Renal cortex interstitium (tissue), 15 donors: ENCODE measurements at places on chromosomes 6 and 20. TPM values are rescaled to one million over a fixed set of nuclear protein-coding genes. Genes with fewer than 3 reads are reported as not detected.
A peak's percentile ranks its signal among the peaks of the same experiment; 100 is the strongest.

- no peak for DNase-seq
Observed at GRCh38 chr6:73798592-73798991, 102.6 kb downstream of the CD109 start.

- no peak for DNase-seq
Observed at GRCh38 chr6:152117156-152118133, 310.0 kb downstream of the ESR1 start.

GRCh38 chr6:42010185-42010891 is 40.0 kb upstream of the TAF8 start:
- DNase-seq: peak; percentile 29

DNA sequence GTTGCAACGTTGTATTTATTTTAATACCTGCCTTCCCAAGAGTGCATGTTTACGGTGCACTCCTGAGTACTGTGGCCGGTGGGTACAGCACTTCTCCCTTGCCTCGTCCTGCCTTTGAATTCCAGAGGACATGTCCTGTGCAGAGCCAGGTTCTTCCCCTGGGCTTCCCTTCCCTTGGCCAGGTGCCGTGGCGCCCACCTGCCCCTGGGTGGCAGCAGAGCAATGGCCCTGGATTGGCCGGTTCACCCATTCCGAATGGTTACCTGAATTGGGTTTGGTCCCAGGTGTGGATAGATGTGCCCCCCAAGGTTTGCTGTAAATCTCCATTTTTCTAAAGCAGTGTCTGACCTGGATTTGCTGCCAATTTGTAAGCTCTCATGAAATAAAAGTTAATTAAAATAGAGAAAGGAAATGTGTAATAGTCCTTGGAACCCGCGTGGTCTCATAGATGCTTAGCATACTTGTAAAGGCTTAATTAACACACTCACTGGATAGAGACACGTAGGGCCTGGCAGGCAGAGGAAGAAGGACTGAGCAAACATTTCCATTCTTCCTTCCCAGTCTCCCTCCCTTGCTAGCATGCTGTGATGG is 40.6 kb downstream of the DTD1 start:
- no peak for DNase-seq

- DNase-seq: no peak
Observed at GRCh38 chr6:28977341-28978132, 27.6 kb downstream of the ZNF311 start.

GRCh38 chr6:153804755-153805330 is 234.2 kb upstream of the OPRM1 start:
- DNase-seq: no peak

GRCh38 chr20:32201977-32202363 is 5.6 kb downstream of the PLAGL2 start:
- no peak for DNase-seq

- DNase-seq: no peak
Observed at GRCh38 chr20:13436530-13436929, 202.2 kb downstream of the TASP1 start.

GRCh38 chr6:142452993-142453392 is 151.2 kb downstream of the ADGRG6 start:
- no peak for DNase-seq

- no peak for DNase-seq
Observed at GRCh38 chr20:51020657-51021056, 2.2 kb downstream of the KCNG1 start.

DNA sequence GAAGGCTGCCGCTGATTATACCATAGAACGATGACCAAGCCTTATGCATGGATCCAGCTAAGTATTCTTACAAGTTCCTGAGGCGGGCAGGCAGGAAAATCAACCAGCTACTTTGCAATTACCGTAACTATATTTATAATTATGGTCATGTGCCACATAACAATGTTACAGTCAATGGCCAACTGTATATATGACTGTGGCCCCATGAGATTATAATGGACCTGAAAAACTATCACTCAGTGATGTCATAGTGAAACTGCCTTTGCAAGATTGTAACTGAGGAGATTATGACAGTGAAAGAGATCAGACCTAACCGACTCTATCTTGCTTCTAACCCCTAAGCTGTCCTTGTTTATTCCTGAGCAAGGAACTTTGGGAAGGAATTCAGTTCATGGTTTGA is 33.1 kb upstream of the FAM135A start:
- DNase-seq: no peak

DNA sequence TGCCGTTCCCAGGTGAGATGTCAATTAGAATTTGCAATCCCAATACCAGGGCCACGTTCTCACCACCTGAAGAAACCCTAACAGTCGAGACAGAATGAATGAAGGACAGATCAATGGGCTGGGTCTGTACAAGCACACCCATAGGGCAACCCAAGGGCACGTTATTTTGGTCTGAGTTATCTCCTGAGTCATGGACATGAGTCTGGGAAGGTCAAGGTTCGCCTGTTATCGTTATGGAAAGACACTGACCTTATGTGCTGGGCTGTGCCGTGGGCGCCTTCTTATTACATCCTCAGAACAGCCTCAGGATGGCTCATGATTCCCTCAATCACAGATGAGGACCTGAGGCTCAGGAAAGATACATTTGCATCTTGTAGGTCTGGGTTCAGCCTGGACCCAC is 175.0 kb upstream of the SULF2 start:
- no peak for DNase-seq

DNA sequence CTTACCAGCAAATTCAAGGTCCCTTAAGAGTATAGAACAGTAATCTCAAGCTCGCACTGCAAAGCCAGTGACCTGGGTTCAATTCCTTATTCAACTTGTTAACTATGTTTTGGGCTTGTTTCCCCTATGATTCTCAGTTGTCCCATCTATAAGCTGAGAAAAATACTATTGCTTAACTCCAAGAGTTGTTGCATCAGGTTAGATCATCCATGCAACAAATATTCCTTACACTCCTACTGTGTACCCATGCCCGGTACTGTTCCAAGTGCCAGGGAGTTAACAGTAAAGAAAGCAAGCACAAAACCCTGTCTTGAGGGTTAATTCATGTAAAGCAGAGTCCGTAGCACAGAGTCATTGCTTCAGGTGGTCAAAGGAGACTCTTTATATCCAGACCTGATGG is 247.3 kb downstream of the MAFB start:
- no peak for DNase-seq

DNA sequence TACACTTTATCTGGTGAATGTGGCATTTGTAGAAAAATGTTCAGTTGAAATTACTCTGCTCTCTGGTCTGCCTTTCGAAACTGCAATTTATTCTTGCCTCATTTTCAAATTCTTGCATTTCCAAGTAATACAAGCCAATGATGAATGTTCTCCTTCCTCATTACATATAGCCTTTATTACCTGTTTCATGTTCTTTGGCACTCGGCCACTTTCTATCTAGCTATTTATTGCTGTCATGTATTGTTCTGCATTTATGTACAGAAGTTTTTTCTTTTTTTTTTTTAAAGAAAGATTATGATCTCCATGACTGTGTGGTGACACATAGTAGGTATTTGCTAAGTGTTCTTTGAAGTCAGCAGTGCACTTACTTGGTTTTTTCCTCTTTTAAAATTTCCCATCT is 261.4 kb downstream of the ZFAND3 start:
- no peak for DNase-seq

Gene LY86
- polyA plus RNA-seq: 2.4 TPM

Gene TNFAIP3
- polyA plus RNA-seq: 7.9 TPM

Gene PLCG1
- polyA plus RNA-seq: 144 TPM

Gene CALHM6
- polyA plus RNA-seq: 5.7 TPM

Gene TSBP1
- polyA plus RNA-seq: 0.34 TPM

Gene ZNF322
- polyA plus RNA-seq: 44.6 TPM

Gene DPPA5
- polyA plus RNA-seq: not detected

Gene HLA-DQB1
- polyA plus RNA-seq: 6.9 TPM

Gene ADA
- polyA plus RNA-seq: 4.9 TPM
